A673 (cell line): ENCODE measurements at places on chromosomes 4 and X. TPM values are rescaled to one million over a fixed set of nuclear protein-coding genes. Genes with fewer than 3 reads are reported as not detected.

LAP3 gene
- total RNA-seq, result 53.8 and 54.1 TPM in 2 replicates

INTU gene
- 9.1 and 11.2 TPM in 2 replicates for total RNA-seq

UBA6 gene
- total RNA-seq, result 33.2 and 36.3 TPM in 2 replicates

AWAT1 gene
- not detected in 2 replicates for total RNA-seq

PDZD11 gene
- total RNA-seq, result 57.2 and 60.8 TPM in 2 replicates

SLC9B1 gene
- total RNA-seq, result 0.62 and 1.1 TPM in 2 replicates

FBXL5 gene
- total RNA-seq, result 59.7 and 60.1 TPM in 2 replicates

GPM6B gene
- total RNA-seq, result 7.6 and 9.5 TPM in 2 replicates

MAGEC3 gene
- total RNA-seq, result not detected in 2 replicates

BBS12 gene
- total RNA-seq, result 1.9 and 2.6 TPM in 2 replicates

CTAG2 gene
- not detected in 2 replicates for total RNA-seq

CYSLTR1 gene
- 2.1 TPM in 2 replicates for total RNA-seq

SOWAHB gene
- total RNA-seq, result 0.13 and 0.15 TPM in 2 replicates

REPS2 gene
- total RNA-seq, result 0.04 and 0.31 TPM in 2 replicates

AFF1 gene
- 60.1 and 65.4 TPM in 2 replicates for total RNA-seq

BCORL1 gene
- total RNA-seq, result 13.3 and 18.3 TPM in 2 replicates

FANCB gene
- total RNA-seq, result 16.8 and 17.4 TPM in 2 replicates

MAGED1 gene
- 283 and 323 TPM in 2 replicates for total RNA-seq

DUSP9 gene
- total RNA-seq, result 0.92 and 1.4 TPM in 2 replicates
